ENCODE measurements at places on chromosomes 6 and 20.

DNA sequence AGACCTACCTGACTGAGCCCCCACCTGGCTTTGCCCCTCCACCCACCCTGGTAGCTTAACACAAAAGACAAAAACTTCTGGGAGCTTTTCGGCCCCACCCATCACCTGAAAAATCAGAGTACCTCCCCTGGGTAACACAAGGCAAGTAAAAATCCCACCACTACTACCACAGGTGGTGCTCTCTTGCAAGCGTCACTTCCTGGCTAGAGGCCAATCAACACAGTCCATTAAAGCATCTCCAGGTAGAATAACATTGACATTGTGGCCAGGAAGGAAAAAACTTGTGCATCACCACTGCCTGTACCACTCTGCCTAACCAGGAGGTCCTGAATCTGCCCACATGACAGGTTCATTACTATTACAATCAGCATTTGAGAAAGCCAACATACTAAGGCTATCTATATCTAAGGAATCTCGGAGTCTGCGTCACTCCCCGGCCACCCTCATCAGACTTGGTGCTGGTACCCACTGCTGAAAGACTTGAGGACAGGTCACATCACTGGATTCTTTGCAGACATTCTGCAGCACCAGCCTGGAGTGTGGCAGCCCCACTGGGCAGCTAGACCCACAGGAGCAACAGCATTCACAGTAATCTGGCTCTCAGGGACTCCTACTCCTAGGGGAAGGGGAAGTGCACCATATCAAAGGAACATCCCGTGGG lies 125.9 kb downstream of the CDK19 start:
- peak; percentile 25 for DNase-seq

DNA sequence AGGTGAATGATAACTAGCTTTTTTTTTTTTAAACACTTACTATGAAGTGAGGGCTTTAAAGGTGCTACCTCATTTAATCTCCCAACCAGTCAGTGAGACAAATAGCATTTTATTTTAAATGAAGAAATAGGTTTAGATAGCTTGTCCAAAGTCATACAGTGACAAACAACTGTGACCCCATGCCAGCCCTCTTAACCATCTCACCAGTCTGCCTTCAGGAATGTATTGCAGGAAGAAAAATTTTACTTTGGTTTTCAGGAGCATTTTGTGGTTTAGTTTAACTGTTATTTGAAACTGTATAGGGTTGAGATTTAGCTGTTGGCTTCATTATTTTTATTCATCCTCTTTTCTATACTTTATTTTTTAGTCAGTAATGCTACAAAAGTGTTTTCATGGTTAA lies 18.6 kb downstream of the DSE start:
- DNase-seq: no peak

- no peak for DNase-seq
These were observed 27.5 kb downstream of the DAAM2 start for GRCh38 chr6:39819676-39820075.

DNA sequence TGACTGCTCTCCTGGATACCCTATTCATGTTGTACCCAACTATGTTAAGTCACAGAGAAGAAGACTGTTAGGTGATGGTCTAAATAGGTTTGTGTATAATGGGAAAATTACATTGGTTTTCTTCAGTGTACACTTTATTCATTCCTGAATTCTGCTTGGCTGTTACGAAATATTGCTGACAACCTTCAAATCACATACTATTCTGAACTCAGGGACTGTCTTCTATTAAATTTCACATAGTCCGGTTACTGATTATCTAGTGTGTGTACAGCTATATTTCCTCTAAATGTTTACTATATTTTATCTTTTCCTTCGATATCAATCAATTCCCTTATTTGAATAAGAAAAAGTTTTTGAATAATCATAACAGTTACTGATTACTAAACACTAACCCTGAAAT lies 1090.3 kb upstream of the CITED2 start:
- DNase-seq: no peak

DNA sequence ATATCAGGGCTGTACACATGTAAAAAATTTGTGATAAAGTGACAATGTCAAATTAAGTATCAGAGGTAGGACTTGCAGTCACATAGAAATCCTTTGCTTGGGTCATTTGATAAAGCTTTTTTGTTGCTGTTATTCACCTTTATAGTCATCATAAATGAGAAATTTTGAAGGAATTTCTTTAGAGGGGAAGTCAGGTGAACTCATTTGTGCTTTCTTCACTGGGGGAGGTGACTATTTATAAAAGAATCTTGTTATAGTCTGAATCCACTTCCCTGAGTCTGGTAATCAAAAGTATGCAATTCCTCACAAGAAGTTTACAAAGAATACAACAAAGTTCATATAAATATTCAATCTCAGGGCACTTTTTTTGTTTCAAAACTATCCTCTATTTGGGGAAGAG lies 47.7 kb downstream of the FRK start:
- no peak for DNase-seq

- DNase-seq: no peak
These were observed 12.7 kb upstream of the FAM83C start for GRCh38 chr20:35304956-35305355.

- no peak for DNase-seq
These were observed 201.2 kb downstream of the FOXA2 start for GRCh38 chr20:22383156-22383555.

GRCh38 chr6:148890096-148890495 lies 143.3 kb downstream of the UST start:
- no peak for DNase-seq

DNA sequence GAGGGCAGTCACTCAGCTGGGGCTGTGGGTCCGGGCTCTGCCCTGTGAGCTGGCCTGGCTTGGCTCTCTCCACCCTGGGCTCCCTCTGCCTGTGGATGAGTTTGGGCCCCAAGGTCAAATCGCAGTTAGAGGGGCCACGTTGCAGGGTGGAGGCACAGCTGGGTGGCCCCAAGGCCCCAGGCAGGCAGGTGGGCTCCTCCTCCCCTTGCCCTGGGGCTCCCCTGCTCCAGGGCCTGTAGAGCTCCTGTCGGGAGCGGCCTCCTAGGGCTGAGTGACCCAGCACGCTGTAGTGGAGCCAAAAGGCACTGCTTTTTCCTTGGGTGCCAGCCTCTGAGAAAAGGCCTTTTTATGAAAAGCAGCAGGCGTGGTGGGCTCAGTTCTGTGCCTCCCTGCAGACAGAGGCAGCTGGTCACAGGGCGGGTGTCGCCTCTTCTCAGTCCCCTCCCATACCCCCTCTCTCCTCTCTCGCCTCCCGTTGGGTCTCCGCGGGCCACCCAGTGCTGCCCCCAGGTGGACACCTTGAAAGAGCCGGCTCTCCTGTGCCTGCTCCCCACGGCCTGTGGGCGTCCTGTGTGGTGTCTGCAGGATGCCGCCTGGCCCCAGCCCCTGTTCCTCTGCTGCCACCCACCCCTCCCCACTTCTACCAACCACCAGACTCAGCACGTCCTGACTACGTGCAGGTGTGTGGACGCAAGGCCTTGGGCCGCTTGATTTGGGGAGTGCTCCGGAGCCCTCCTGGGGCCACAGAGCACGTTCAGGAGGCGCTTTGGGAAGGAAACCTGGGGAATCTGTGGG lies 13.2 kb downstream of the SS18L1 start:
- DNase-seq: peak; percentile 39

DNA sequence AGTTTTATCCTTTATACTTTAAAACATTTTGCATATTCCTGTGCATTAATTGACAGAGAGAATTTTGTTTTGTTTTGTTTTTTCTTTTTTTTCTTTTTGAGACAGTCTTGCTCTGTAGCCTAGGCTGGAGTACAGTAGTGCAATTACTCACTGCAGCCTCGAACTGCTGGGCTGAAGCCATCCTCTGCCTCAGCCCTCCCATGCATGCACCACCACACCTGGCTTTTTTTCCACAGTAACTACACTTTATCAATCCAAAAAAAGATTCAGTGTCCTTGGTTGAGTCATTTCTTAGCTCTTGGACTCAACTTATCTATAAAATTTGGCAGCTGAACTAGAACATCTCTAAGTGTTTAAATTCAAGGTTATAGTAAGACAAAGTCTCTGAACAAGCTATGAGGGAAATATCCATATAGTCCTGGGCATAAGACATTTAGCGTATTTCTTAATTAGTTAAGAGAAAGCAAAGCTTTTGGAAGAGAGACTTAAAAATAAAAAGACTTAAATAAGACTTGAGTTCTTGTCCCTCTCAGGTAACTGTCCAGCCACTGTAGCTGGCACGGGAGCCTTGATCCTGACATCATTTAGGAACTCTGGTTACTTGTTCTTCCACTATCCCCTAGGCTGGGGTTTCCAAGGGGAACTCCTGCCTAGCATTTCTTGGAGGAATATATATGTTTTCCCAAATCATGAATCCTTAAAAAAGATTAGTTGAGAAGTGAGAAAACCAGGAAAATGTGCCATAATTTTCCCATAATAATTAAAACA lies 300.1 kb downstream of the HACE1 start:
- no peak for DNase-seq

DNA sequence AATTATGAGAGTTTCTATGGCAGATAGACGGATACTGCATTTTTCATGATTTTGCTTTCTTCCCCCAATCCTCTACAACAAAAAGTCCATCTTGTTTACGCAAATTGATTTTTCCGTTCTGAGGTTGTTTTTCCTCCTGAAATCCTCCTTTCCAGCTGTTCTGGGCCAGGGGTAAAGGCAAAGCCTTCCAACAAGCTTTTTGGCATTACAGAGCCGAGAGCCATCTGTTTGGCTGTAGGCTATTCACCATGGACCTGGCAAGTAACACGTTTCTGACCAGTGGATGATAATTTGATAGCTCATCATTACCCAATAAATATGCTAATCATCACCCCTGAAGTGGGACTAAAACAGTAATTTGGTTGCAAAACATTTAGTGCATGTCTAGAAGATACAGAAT lies 226.5 kb downstream of the CBLN4 start:
- DNase-seq: no peak

- no peak for DNase-seq
These were observed 384.2 kb downstream of the PRKN start for GRCh38 chr6:162343198-162343935.

- DNase-seq: peak; percentile 75
These were observed 719 bp upstream of the EDN1 start for GRCh38 chr6:12289365-12289919.

GRCh38 chr20:43925801-43926200 lies 11.1 kb downstream of the TOX2 start:
- peak; percentile 39 for DNase-seq

DNA sequence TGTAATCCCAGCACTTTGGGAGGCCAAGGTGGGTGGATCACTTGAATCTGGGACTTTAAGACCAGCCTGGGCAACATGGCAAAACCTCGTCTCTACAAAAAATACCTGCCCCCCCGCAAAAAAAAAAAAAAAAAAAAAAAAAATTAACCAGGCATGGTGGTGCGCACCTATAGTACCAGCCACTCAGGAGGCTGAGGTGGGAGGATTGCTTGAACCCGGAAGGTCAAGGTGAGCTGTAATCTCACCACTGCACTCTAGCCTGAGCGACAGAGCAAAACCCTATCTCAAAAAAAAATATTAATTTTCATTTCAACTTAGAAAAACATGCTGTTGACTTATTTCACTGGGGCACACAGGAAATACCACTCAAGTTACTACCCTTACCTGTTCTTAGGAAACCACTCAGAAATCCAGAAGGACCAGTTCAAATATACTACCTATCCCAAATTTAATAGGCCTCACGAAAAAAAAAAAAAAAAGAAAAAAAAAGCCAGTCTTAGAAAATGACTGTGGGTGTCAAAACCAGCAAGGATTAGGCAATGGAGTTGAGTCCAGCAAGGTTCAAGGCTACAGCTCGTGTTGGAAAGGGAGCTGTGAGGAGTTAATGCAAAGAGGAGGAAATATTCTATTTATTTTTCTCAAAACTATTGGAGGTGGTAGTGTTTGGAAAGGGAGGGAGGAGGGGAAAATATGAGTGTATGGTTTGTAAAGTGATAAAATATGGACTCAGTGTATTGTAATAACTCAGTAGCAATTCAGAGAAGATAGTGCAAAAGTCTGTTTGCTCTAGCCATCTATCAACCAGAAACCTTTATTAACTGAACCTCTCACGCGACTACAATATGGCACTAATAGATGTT lies 33.9 kb upstream of the PIM1 start:
- DNase-seq: peak; percentile 27

- DNase-seq: no peak
These were observed 568.9 kb upstream of the CITED2 start for GRCh38 chr6:139943391-139943790.

DNA sequence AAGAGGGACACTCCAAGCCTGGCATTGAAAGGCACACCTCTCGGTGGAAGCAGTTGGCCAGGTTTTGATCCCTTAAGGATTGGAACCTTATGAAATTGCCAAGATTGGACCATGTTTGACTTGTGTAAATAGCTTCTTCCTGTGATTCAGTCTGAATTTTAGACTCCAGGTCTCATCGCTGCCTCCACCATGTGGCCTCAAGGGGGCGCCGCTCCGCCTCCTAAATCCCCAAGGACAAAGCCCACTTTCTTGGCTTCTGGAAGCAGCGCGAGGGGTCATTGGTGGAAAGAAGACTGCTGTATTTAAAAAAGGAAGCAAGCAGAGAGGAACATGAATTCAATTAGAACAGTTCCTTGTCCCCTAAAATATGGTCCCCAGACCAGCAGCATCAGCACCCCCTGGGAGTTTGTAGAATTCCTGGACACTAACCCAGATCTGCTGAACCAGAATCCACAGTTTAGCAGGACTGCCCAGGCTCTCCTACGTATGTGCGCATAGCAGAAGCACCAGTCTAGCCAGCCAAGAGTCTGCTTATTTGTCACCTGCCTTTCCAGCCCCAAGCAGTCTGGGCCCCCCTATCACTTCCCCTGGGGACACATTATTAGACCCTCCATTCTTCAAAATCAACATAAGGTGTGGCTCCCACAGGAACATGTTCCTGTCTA lies 108.5 kb downstream of the LY86 start:
- DNase-seq: peak; percentile 82

DNA sequence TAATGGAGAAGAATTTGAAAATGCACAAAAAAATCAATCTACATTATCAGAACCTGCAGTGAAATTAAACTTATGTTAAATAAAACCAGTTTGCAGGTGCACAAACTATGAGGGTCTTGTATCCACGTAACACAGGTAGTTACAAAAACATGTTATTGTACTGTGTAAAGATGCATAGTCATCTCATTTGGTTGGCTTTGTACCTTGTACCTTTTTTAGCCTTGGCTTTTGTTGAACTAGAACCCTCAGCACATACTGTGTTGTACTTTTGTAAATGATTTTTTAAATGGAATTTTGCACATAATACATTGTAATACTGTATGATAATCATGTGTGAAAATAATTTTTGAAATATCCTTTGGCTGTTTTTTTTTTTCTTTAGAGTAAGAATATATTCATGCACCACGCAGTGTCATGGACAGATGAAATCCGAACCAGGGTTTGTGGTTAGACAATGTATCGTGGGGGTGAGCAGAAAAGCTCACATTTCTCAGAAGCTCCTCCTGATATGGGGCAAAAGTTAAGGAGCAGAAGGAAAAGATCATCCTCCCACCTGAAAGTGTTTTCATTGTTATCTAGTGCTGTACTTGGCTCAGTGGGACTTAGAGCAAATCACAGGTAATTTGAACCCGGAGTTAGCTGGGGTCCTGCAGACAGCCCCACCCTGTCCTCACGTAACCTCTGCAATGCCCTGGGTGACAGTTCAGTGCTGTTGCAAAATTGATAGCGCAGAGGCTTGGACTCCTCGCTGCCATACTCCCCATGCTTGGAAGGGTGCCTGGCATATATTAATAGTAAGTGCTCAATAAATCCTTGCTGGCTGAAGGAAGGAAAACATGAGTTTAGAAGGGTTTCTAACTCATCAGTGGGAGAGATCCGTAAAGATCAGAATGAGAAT lies 14.8 kb upstream of the NAA20 start:
- DNase-seq: peak; percentile 79

GRCh38 chr6:14453712-14454472 lies 336.3 kb downstream of the CD83 start:
- no peak for DNase-seq

GRCh38 chr6:47437592-47437991 lies 40.0 kb upstream of the CD2AP start:
- DNase-seq: peak; percentile 80
